ENCODE measurements at places on chromosomes 6 and 20.

DNA sequence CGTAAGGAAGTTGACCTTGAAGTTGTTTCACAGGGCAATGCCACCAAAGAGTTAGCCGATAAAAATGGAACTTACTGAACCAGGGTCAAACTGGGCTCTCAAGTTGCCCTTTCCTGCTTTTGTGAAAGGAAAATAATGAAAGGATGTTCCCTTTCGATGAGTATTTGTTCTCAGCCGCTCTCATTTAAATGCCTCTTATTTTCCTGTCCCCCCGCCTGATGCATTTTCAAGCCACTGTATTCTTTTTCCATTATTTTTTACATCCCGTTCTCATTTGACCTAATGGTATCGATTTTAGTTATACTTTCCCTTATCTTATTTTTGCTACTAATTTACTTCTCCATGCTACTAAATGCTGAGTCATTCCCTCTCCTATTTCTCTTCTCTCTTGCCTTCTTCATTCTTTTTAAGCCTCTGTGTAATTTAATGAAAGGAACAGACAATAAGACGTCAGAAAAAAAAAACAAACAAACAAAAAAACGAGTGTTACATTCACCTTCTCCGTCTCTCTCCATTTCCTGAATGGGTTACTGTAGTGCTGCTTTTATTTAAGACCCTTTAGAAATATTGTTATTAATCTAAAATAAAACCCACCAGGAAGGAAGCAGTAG is 655 bp upstream of the NDUFAF4 start:
- DNase-seq: no peak

- DNase-seq: peak; percentile 2
Measured at GRCh38 chr6:81751388-81752083, 945 bp downstream of the TENT5A start.

GRCh38 chr20:50335105-50335504 is 144.5 kb downstream of the CEBPB start:
- no peak for DNase-seq

DNA sequence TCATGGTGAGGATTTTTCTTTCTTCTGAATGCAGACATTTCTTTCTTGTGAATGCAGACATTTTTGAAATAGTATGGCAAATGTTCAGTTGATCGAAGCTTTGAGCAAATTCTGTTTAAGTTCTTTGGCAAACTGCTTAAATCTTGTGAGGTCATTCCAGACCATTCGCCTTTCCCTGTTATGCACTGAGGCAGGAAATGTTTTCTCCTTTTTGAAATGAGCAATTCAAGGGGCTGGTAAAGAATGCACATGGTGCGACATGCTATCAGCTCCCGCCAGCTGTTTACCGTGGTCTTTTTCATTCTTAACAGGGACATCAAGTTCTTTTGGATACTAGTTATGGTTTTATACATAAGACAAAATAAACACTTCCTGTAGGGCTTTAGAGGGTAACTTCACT is 112.0 kb upstream of the CCN2 start:
- no peak for DNase-seq
